Substantia nigra (tissue), 51 donors: ENCODE measurements at places on chromosomes 16 and 17.

DNA sequence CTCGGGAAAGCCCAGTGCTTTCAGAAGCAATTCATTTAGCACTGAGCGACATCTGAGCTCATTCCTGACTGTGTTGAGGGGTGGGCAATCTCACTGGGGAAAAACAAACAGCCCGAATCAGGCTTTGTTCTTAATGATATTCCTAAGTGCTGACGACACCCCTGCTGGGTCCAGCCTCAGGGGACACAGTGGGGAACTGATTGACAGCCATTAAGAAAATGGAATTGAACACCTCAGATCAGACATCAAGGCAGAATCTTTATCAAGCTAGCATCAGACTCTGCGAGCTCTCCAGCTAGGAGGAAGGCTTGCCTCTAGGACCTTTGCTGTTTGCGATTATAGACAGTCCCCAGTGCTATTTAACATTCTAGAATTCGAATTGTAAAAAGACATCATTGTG, 22.5 kb upstream of the LYRM9 start:
- DNase-seq, result no peak

GRCh38 chr16:78092758-78093157, 6.7 kb upstream of the WWOX start:
- DNase-seq, result no peak

DNA sequence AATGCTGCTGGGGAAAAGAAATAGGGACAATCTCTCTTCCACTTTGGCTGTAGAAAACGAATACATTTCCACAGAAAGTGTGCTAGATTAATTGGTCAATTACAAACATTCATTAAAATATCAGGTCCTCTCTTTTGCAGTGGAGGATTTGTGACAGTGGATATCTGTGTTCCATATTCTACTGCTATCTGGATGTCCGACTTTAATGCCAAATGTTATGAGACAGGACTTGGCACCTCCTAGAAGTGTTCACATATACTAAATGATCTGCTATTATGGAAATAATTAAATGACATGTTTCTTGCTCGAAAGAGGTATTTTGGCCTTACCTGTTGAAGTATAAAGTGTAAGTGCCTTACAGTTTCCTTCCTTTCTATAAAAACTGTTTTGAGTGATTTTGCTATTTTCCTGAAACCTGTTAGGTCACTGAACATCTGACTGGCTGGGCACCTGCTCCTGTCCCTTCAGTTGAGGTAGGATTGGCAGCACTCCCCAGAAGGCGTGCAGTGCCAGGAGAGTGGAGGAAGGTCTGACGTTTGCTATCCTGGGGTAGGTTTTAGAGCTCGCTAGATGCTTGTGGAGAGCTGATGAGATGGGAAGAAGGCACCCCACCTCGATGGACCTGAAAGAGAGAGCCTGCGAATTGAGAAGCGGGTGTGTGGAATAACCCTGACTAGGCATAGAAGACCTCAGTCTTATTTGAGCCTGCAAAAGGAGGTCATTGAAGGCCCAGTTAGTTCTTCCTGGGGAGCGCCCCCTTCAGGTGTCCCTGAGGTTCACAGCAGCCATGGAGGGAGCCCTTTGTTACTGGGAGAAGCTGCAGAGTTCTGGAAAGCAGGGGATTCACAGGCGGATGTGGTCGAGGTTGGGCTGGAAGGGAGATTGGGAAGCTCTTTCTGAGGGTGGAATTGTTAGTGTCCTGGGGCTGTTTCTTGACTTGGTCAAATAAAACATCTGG, 159.4 kb upstream of the ZNF267 start:
- no peak for DNase-seq

DNA sequence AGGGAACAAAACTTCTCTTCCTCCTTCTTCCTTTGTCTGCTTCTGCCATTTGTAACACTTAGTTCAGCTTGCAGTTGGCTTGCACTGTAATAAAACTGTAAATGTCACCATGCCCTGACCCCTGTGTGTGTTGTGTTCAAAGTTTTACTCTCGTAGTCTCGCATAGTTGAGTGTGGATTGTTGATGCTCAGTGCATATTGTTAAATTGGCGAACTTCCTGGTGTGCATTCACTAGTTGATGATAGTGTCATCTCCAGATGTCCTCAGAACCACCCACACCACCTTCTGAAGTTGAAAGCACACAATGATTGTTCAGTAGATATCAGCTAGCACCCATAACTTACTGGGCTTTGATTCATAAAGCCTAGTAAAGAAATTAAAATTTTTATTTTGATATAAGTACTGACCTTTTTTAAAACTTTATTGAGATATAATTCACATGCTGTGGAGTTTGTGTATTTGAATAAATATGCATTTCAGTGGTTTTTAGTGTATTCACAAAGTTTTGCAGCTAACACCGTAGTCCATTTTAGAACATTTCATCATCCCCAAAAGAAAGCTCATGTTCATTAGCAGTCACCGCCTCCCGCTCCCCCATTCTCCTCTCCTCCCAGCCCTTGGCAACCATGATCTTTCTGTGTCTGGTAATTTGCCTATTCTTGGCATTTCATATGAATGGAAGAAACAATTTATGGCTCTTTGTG, 25.0 kb downstream of the USP10 start:
- DNase-seq, result no peak

- DNase-seq, result no peak
These were observed 3.5 kb downstream of the CYB561 start for GRCh38 chr17:63442549-63443035.

DNA sequence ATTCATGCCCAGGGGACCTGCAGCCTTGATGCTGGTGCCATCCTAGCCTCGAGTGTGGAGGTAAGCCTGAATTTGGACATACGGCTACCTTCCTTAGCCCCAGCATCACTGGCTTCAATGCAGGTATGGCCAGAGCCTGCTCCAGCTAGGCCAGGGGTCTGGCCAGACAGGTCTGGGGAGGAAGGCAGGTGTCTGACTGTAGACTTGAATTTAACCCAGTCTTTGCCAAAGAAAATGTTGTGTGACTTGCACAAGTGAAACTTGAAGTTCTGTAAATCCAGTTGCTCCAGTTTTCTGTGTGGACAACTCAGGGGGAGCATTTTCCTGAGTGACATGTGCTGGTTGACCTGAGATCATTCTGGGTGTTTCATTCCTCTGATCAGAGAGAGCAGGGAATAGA, 32.8 kb downstream of the TMEM238L start:
- DNase-seq, result no peak

DNA sequence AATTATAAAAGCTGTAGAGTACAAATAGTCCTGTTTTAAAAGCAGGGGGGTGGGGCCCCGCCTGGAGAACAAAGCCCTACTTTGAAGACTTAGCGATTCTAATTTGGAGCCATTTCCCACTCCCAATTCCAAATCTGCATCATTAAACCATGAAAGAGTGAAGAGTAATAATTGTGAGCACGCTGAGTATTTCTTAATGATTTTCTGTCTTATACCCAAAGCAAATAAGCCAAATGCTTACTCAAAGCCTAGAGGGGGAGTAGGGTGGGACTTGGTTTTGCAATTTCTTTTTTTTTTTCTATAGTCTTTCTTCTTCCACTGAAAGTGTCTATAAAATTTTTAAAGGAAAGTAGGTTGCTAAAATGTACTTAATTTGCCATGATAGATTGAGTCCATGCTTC, 470.1 kb downstream of the TOX3 start:
- DNase-seq, result no peak

DNA sequence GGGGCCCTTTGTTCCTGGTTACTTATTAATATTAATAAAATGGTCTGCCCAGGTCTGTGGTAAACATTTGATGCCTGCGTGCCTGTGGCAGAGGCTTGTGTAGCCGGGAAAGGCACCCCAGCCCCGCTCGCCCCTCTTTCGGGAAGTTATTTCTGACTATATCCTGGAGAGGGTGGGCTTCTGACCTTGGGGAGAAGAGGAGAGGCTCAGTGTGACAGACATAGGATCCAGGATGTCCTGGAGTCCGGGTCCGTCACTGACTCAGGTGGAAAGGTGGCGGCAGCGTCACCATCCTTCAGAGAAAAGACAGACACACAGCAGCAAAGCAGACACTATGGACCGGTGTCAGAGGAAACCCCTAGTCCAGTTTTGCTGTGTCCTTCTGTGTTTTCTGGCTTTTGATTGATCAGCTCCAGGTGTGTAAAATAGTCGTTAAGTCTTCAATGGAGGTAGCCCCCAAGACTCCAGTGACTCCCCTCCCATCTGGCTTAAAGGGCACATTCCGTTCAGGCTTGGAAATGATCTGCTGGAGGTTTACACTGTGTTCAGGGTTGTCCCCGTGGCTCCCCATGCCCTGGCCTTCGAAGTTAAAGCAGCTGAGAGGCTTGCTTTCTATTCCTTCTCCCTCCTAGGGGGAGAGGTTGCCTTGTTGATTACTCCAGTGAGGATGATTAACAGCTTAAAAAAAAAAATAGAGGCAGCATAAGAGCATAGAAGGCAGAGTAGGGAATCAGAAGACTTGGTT, 81.6 kb downstream of the CCDC182 start:
- peak; percentile 74 for DNase-seq

DNA sequence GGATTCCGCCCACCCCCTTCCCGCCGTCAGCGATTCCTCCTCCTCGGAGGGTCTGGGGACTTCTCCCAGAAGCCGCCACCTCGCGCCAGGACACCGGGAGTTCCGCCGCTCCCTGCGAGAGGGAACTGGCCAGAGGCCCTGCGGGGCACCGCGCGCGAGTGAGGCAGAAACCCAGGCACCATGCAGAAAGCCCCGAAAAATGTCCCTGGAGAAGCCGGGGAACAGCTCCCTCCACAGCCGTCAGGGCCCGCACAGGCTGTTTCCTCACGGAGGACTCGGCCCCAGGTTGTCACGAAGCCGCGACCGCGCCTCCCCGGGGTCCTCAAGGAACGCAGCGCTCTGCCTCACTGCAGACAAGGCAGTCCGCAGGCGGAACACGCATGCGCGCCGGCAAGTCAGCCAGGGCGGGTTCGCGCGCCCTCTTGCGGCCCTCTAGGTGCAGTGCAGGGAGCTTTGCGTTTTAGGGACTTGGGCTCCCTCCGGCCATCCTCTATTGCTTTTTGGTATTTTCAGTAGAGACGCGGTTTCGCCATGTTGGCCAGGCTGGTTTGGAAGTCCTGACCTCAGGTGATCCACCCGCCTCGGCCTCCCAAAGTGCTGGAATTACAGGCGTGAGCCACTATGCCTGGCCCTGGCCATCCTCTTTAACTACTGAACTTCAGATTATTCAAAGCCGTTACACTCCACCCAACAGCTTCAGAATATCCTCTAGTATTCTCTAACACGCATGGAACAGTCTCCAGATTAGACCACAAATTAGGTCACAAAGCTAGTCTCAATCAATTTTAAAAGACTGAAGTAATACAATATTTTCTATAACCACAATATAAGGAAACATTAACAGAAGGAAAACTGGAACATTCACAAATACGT, 20.3 kb upstream of the ZNF287 start:
- peak; percentile 92 for DNase-seq

DNA sequence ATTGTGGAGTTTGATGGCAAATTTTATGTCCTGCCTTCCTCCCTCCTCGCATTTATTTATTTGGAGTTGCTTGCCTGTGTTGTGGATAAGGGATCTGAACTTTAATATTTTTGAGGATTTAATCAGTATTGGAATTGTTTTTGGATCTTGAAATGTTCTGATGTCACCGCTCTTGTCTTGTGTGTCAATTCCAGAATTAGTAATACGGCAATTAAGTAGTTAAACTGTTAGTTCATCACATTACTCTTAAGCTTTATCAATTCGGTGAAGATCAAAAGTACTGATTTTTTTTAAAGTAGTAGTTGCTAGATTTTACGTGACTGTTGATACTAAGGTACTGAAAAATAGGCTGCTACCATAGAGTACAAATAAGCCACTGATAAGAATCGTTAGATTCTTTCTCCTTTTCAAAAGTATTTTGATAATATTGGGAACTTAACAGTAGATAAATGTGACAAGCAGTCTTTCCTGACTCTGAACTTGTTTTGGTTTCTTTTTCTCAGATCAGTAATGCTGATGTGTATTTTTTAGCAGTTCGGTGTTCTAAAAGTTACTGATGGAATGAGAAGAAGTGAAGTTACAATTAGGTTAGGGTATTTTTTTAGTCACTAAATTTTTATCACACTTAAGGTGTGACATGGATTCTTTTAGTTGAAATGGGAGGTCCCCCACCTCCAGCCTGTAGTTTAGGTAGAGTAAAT, 2.0 kb downstream of the RBBP6 start:
- no peak for DNase-seq

DNA sequence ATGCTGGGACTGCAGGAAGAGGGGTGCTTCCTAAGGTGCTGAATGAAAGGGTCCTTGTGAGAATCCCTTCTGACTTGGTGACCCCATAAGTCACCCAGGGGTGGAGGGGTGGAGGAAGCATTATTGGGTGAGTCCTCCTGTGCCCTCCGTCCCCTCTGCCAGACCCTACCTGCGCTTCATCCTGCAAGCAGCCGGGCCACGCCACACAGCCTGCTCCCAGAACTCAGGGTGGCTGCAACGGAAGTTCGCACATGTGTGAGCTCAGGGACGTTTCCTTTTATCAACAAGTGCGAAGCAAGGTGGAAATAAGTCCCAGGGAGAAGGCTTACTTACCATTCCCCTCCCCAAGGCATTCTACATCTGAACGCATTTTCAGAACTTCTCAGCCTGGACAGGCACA, 40.9 kb downstream of the COX4I1 start:
- DNase-seq, result no peak

- no peak for DNase-seq
These were observed 731 bp upstream of the EXOC7 start for GRCh38 chr17:76104140-76104895.

DNA sequence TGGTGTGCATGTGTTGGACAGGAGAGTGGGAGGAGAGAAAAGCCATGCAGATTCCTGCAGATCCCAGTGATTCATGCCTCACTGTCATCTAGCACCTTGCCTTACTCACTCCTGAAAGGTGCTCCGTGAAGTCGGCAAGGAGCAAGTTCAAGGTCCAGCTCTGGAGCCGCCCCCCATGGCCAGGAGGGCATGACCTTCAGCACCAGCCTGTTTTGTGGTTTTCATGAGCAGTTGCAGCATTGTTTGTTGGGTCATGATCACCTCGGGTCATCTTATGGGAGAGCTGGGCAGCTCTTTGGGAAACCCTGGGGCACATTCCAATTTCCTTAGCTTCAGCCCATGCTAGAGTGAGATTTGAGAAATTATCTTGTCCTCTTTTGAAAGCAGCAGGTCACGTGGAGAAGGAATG, 137.5 kb upstream of the IRX3 start:
- no peak for DNase-seq

- no peak for DNase-seq
These were observed 17.8 kb downstream of the HNF1B start for GRCh38 chr17:37726891-37727675.

DNA sequence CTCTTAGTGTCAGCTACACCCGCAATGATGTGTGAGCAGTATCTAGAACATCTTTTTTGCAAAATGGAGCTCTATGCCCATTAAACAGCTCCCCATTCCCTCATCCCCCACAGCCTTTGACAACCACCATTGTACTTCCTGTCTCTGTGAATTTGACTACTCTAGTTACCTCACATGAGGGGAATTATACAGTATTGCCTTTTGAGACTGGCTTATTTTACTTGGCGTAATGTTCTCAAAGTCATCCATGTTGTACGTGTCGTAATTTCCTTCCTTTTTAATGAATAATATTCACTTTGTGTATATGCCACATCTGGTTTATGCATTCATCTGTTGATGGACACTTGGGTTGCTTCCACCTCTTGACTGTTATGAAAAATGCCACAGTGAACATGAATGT, 23.2 kb upstream of the CCL22 start:
- DNase-seq, result no peak
